ENCODE measurements at places on chromosomes 16 and 17.

DNA sequence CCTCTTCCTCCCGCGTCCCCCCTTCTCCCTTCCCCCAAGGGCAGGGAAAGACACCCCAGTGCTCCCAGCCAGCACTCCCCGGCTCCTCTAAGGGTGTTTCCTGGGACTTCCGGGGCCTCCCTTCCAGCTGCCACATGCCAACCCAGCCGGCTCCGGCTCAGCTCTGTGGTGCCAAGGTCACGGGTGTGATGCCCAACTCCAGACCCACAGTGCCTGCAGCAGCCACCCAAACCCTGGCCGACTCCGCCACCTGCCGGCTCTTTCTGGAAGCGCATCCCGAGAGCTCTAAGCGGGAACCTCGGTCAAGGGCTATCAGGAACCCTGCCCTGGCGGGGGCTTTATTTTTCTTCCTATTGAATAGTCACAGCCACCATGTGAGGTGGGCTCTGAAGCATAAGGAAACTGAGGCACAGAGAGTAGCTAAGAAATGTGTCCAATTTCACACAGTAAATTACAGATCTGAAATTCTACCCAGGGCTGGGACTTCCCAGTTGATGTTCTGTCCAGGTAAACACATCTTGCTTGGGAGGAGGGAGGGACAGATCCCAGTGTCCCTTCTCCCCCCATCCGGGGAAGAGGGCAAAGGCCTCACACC lies 3.3 kb upstream of the PPP1R1B start:
- H3K27me3 ChIP-seq: peaks cover 32% of the 10 kb centered on the region
- H3K4me3 ChIP-seq: 0 out of 2 replicates have a peak overlapping the region, but pooled peaks have one; percentile 5
- H3K36me3 ChIP-seq: no peaks in the 10 kb centered on the region
- H3K27ac ChIP-seq: no peak overlapping the region

DNA sequence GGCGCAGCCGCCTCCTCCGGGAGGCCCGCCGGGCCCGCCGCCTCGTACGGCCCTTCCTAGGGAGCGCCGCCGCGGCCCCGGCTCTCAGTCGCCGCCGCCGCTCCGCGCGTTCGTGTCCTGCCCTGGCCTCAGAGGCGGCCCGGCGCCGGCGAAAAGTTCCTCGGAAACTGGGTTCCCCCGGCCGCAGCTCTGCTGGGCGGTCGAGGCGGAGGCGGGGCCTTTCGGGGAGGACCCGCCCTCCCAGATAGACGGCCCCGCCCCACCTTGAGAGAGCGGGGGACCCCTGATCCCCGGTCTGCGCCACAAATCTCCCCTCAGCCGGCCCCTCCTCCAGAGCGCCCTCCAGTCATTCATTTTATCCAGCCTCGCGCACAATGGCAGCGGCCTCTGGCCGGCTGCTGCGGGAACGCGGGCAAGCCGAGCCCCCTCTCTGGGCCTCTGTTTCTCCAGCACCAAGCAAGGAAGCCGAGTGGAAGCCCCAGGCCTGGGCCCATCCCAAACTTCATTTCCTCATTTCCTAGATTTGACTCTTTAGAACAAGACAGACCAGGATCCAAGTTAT lies at the start of gene SREBF1:
Gene SREBF1 (minus strand): TSS at position 169 of the 562 bp plus-strand sequence. CDS start 169 bp downstream, outside the sequence.
- no peaks in the 10 kb centered on the region for H3K36me3 ChIP-seq
- H3K27me3 ChIP-seq: no peaks in the 10 kb centered on the region
- peaks cover 51% of the 10 kb centered on the region for H3K4me1 ChIP-seq
- peak; percentile 39 for DNase-seq
- H3K4me3 ChIP-seq: peak within 1 kb of the TSS; percentile 91
- peak within 1 kb of the TSS; percentile 80 for H3K27ac ChIP-seq

- no peak overlapping the region for H3K27ac ChIP-seq
- no peak overlapping the region for H3K4me3 ChIP-seq
- H3K4me1 ChIP-seq: peaks cover 7% of the 10 kb centered on the region
- H3K27me3 ChIP-seq: no peaks in the 10 kb centered on the region
Measured at GRCh38 chr16:81756615-81757356, 22.3 kb upstream of the PLCG2 start.

GRCh38 chr16:12871784-12872183 lies 29.6 kb upstream of the SHISA9 start:
- DNase-seq: no peak
- no peaks in the 10 kb centered on the region for H3K27me3 ChIP-seq
- no peak overlapping the region for H3K4me3 ChIP-seq
- H3K4me1 ChIP-seq: no peaks in the 10 kb centered on the region

GRCh38 chr16:66872943-66873684 lies 7.2 kb upstream of the PDP2 start:
- peaks cover 20% of the 10 kb centered on the region for H3K4me1 ChIP-seq
- peak overlapping the region; percentile 55 for H3K4me3 ChIP-seq
- no peaks in the 10 kb centered on the region for H3K27me3 ChIP-seq
- H3K36me3 ChIP-seq: no peaks in the 10 kb centered on the region

DNA sequence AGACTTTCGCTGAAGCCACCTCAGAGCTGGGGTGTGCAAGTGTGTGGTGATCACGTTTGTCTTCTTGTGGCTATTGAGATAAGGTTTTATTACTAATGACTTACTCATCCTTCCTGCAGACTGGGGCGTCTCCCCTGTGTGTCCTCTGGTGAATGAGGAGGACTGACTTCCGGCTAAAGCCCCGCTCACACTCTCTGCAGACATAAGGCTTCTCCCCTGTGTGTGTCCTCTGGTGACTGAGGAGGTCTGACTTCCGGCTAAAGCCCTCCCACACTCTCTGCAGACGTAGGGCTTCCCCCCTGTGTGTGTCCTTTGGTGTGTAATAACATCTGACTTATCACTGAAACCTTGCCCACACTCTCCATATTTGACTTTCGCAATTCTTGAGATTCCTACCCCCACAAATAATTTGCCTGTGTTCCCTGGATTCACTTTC lies 19.4 kb downstream of the PRDM7 start:
- no peaks in the 10 kb centered on the region for H3K4me1 ChIP-seq
- H3K36me3 ChIP-seq: no peaks in the 10 kb centered on the region

GRCh38 chr16:10314811-10315210 lies 71.0 kb upstream of the ATF7IP2 start:
- peaks cover 12% of the 10 kb centered on the region for H3K4me1 ChIP-seq
- no peak overlapping the region for H3K4me3 ChIP-seq
- no peak overlapping the region for H3K27ac ChIP-seq
- DNase-seq: peak; percentile 48
- no peaks in the 10 kb centered on the region for H3K36me3 ChIP-seq

GRCh38 chr17:78173097-78173715 lies 4.8 kb downstream of the SYNGR2 start:
- peak overlapping the region; percentile 23 for H3K4me3 ChIP-seq
- H3K27me3 ChIP-seq: no peaks in the 10 kb centered on the region
- H3K36me3 ChIP-seq: no peaks in the 10 kb centered on the region
- DNase-seq: peak; percentile 94
- peaks cover 69% of the 10 kb centered on the region for H3K4me1 ChIP-seq

- H3K27ac ChIP-seq: no peak overlapping the region
- no peak for DNase-seq
- no peak overlapping the region for H3K4me3 ChIP-seq
- no peaks in the 10 kb centered on the region for H3K36me3 ChIP-seq
Measured at GRCh38 chr16:27729516-27730304, 179.8 kb downstream of the KATNIP start.

- DNase-seq: no peak
- no peak overlapping the region for H3K27ac ChIP-seq
- no peak overlapping the region for H3K4me3 ChIP-seq
- H3K4me1 ChIP-seq: no peaks in the 10 kb centered on the region
Measured at GRCh38 chr16:64295466-64295865, 826.4 kb downstream of the CDH11 start.

DNA sequence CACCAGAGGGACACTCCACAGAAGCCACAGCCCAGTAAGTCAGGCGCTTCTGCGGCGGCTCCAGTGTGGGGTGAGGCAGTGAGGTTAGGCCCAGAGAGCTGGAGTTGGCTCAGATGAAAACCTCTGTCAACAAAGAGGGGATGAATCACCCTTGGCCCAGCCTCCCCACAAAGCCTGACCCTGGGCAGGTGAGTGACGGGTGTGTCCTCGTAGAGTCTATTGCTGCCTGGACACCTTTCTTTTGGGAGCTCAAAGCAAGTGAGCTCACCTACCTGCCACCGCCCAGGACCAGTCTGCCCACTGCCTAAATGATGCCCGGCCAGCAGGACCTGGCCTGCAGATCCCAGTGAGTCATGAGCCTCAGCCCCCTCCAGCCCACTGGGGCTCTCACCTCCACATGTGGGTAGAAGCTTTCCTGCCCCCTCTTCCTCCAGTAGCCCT lies 24.9 kb upstream of the DBNDD1 start:
- H3K4me1 ChIP-seq: no peaks in the 10 kb centered on the region
- no peak for DNase-seq
- H3K27me3 ChIP-seq: no peaks in the 10 kb centered on the region

- no peak overlapping the region for H3K4me3 ChIP-seq
- no peak for DNase-seq
- peaks cover 37% of the 10 kb centered on the region for H3K4me1 ChIP-seq
- no peak overlapping the region for H3K27ac ChIP-seq
- no peaks in the 10 kb centered on the region for H3K27me3 ChIP-seq
Measured at GRCh38 chr16:89322321-89323119, 105.0 kb downstream of the ZNF778 start.

DNA sequence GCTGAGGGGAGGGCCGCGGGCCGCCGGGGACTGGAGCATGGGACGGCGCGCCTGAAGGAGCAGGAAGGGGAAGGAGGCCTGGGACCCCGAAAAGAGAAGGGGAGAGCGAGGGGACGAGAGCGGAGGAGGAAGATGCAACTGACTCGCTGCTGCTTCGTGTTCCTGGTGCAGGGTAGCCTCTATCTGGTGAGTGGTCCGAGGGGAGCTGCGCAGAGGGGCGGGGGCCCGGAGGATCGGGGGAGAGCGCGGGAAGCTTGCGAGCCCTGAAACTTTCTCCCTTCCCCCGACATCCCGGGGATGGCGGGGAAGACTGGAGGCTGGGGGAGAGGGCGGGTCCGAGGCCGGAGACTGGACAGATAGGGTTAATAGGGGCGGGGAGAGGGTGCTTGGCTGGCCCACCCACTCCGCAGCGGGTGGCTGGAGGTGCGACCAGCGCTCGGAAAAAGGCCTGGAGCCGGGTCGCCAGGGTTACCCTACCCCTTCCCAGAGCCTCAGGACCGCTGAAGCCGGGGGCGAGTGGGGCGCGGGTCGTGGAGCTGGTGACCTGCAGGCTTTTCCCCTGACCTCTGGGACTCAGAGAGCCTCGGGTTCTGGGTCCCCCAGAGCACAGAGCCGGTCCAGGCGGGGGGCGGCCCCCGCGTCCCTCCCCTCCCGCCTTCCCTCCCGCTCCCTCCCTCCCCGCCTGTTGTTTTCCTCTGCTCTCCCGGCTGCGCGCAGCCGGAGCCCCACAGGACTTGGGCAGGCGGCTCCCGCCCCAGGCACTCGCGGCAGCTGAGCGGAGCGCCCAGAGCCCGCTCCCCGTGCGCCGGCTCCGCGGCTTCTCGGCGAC lies 631 bp downstream of the NXPH3 start:
- peak overlapping the region; percentile 71 for H3K4me3 ChIP-seq
- no peak for DNase-seq
- peaks cover 62% of the 10 kb centered on the region for H3K27me3 ChIP-seq
